Mesothelial cell of epicardium (in vitro differentiated cells): ENCODE measurements at places on chromosomes 4 and X.

DNA sequence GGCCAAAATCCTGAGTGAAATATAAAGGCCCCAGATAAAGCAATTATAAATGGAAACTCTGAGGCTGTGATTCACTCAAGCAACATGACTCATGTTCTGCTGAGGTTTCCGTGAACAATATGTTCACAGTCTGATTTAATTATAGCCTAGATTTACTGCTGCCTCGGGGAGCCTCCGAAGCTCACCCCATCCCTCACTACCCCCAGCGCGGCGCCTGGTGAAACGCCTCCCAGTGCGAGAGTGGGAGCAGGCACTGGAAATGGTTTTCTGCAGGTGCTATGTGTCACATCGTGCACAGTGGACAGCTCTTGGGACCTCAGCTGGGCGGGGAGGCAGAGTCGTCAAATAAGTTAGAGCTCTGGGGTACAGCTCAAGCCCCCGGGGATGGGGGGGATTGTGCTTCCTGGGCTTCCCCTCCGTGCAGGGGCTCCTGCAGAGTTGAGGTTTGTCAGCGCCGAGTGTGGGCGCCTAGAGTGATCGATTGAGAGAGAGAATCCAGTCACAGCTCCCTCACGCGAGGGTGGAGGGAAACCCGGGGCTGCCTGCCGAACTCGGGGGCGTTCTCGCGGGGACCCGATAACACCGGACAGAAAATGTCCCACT lies 110.6 kb downstream of the PHKA2 start:
- no peak for DNase-seq

- no peak for DNase-seq
These were observed 314 bp downstream of the P2RY8 start for GRCh38 chrX:1536712-1537030.

DNA sequence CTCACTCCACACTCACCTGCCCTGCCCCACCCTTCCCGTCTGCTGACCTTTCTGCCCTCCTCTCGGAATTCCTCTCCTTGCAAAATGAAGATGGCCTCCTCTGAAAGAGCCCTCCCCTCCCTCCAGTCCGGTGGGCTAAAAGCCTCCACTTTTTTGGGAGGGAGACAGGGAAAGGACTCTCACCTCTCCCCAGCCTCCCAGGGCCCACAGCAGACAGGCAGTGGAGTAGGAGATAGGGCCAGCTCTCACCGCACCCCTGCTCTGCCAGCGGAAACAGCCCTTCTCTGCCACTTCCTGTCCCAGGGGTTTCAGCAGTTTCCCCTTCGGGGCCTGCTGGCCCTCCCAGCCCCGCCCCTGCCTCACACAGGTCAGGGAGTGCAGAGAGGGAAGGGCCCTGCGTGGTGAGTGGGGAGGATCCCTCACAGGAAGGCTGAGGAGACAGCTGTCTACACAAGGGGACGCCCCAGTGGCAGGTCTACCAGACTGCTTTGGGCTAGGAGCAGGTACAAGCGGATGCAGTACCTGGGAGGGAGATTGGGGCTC lies 18.2 kb downstream of the ELF4 start:
- DNase-seq, result no peak

DNA sequence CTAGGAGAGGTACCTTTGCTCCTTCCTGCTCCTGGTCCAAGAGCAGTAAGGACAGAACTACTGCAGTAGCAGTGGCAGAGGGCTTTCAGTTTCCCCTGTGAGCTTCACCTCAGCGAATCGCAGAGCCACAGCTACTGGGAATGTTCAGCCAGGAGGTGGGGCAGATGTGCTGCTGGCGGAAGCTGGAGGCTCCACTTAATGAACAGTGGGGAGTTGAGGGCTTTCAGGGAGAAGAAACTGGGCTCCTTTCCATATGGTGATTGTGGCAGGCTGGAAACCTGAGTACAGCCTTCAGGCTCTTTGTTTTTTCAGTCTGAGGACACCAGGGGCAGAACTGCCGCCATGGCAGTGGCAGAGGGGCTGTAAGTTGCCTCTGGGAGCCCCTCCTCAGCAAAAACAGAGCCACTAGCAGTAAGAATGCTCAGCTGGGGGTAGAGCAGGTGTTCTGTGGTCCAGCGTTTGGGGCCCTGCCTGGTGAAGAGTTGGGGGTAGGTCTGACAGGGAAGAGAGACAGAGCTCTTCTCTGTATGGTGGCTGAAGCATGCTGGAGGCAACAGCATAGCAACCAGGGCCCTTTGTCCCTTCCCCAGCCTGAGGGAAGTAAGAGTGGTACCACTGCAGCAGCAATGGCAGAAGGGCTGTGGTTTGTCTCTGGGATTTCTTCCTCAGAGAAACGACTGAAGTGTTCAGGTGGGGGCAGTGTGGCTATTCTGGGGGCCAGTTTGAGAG lies 106.0 kb upstream of the GRXCR1 start:
- DNase-seq, result no peak

DNA sequence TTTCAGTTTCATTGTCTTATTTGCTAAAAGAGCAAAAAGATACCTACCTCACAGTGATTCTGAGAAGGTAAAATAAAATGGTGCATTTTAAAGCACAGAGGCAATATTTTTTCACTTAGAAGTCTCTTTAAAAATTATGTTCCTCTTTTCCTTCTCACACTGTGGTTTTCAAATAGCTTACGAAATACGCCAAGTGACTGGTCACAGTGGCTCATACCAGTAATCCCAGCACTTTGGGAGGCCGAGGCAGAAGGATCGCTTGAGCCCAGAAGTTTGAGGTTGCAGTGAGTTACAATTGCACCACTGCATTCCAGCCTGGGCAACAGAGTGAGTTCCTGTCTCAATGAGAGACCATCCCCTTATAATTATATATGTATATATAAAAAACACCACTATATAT lies 372.6 kb downstream of the FBXO8 start:
- no peak for DNase-seq

DNA sequence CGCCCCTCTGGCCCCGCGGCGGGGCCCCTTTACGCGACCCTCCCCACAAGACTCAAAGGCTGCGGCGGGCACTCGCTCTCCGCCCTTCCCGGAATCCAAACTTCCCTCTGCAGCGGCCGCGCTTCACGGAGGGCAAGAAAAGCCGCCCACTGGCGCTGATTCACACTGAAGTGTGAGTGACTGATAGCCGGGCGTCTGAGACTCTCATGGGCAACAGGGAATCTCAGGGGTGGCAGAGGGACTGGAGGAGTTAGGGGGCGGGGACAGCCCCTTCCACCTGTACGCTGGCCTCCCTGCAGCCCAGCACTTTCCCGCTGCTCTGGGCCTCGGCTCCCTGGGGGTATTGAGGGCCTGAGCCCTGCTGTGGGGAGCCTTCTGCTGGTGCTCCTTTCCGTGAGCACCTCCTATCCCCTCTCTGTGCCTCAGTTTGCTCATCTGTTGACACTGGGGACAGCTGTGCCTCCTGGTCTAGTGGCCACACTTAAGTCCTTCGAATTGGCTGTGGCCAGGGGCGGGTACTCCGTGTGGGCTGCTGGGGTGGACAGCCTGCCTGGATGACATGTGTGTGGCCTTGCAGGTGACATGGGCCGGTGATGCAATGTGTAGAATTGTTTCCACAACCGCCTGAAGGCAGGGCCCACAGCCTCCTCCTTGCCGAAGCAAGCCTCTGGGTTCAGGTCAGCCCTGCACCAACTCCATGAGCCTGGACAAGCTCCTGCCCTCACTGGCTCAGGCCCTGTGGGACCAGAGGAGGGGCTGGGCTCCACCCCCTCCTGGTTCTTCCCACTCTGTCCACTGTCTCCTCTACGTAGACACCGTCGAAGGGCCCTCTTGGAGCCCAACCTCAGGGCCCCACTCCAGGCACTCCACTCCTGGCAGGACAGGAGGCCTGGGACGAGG lies 951 bp downstream of the SH3BP2 start:
- no peak for DNase-seq

- DNase-seq, result no peak
These were observed 7.0 kb downstream of the NPY5R start for GRCh38 chr4:163350672-163351071.

- DNase-seq, result no peak
These were observed 1167.2 kb upstream of the PABPC4L start for GRCh38 chr4:135368831-135369230.

GRCh38 chr4:152246659-152247058 lies 289.2 kb downstream of the FBXW7 start:
- no peak for DNase-seq

- no peak for DNase-seq
These were observed 47.5 kb downstream of the PPA2 start for GRCh38 chr4:105426187-105426897.

DNA sequence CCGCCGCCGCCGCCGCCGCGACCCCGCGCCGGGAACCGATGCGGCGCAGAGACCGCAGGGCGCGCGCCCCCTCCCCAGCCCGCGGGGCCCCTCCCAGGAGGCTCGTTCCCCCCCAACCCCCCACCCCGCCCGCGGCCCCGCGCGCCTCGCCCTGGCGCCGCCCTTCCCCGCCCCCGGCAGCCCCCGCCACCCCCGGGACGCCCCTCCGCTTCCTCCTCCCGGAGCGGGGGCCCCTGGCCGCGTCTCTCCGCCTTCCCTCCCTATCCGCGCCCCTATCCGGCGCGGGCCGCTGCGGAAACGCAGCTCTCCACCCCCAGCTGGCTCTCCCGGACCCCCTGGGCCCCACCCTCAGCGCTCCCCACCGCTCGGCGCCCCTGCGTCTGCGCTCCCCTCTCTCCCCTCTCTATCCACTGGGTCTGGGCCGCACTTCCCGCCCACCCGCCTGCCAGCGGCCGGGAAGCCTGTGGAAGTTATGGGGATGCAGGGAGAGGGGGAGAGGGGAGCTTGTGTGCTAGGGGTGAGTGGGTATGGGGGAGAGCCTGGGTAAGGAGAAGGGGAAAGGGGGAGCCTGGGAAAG lies at the start of gene TMEM271:
Gene TMEM271, minus strand, starts transcription at position 51 of the 577 bp plus-strand sequence. CDS start 233 bp downstream, outside the sequence.
- no peak for DNase-seq

- no peak for DNase-seq
These were observed 566.3 kb downstream of the STPG2 start for GRCh38 chr4:97577004-97577403.

- DNase-seq, result peak; percentile 17
These were observed 72.0 kb downstream of the EVC start for GRCh38 chr4:5782829-5783476.

GRCh38 chrX:56429581-56429980 lies 133.8 kb upstream of the UBQLN2 start:
- no peak for DNase-seq

DNA sequence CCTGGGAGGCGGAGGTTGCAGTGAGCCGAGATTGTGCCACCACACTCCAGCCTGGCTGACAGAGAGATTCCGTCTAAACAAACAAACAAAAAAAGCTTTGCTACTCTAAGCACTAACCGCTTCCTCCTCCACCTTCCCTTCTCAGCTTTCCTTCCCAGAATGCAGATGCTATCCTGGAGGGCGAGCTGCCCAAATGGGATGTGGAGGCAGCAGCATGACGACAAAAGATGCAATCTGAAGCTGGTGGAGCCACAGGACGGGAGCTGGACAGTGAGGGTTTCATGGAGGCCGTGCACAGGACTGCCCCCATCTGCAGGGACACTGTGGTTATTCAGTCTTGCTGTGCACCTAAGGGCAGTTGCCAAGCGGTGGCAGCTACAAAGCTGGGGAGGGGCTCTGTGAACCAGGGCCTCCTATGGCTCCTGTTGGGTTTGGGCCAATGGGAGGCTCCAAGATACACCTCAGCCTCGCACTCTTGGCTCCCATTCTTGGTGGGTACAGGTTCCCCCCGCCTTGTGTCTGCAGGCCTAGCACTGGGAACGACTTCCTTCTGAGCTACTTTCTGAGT lies 47.4 kb downstream of the WDR1 start:
- no peak for DNase-seq

- no peak for DNase-seq
These were observed 211.7 kb downstream of the DLG3 start for GRCh38 chrX:70656304-70656703.

DNA sequence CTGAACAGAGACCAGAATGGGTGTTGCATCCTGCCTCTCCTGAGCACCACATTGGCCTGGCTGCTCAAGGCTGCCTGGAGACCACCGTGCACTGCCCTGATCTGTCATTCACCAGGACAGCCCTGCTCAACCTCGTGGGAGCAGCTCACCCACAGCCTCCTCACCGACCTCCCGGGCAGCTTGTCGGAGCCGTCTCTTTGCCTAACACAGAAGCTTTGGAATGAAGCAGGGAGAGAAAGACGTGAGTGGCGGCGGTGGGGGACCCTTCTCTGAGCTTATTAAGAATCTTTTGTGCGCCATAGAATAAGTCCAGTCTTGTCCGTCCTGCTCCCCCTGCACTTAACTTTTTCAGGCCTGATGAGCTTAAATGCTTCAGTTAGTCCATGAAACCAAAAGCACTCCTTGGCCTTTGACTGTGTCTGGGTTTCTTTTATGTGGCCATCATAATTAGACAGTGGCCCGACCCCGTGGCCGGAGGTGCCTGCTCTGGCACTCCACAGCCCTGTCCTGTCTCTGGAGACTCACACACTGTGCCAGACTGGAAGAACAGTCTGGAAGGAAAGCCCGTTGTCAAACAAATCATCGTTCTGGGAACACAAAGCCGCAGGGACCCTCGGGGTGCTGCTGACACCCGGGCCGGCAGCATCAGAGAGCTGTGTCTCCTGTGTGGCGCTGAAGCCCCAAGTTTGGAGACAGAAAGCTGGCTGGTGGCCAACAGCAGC lies 192.8 kb downstream of the BCOR start:
- no peak for DNase-seq

GRCh38 chr4:97013711-97014110 lies 1129.6 kb downstream of the STPG2 start:
- DNase-seq, result no peak

GRCh38 chr4:52931243-52931642 lies 69.1 kb downstream of the RASL11B start:
- no peak for DNase-seq

- DNase-seq, result no peak
These were observed 1.3 kb upstream of the JAKMIP1 start for GRCh38 chr4:6201580-6202091.

DNA sequence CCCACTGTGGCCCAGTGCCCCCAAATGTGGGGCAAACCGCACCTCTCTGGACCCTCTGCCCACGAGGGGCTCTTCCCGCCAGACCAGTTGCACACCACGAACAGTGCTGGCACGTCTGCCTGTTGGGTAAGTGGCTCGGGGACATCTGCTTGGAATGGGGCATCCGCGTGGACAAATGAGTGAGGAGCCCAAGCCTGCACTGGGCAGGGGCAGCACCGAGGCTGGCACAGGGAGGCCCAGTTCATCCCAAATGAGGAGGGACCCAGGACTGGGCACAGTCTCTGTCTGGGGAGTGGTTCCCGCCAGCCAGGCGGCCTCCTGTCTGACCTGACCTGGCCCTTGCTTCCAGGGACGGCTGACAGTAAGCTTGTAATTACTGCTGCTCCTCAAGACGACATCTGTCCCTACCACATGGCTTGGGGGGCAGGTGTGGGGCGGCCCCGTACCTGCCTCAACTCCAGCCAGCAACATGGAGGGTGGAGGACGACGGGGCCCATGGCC lies 3.2 kb downstream of the SPON2 start:
- DNase-seq, result no peak

- no peak for DNase-seq
These were observed 1712.4 kb upstream of the TENM3 start for GRCh38 chr4:180530787-180531186.

- DNase-seq, result no peak
These were observed 264.8 kb upstream of the LDB2 start for GRCh38 chr4:17163156-17163771.

DNA sequence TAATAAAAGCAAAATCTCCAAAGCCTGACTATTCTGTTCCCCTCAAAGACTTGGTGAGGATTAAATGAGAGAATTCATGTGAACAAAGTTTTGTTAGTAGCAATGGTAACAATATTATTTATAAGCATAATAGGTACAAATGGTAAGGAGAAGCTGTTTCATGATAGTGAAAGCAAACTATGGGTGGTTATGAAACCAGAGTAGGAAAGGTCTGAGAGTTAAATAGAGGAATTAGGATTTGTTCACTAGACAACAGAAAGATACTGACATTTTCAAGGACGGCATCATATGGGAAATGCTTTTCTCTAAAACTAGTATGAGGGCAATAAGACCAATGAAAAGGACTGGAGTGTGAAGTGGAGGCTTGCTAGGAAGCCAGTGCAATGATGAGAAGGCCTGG lies 128.6 kb upstream of the FTHL17 start:
- DNase-seq, result no peak
